ENCODE measurements at places on chromosomes 16 and 17.
A peak's percentile ranks its signal among the peaks of the same experiment; 100 is the strongest.

DNA sequence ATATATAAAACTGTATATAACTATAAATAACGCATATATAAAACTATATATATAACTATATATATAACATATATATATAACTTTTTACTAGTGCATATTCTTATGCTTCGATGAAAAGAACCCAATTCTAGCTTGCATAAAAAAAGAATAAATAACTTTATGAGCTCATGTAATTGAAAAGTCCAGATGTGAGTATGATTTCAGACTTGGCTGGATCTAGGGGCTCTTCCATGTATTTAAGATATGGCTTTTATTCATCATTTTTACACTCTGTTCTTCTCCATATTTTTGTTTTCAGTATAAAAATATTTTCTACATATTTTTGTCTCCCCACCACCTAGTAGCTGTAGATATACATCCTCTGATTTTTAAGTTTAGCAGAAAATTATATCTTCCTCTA, 417.5 kb downstream of the CDH11 start:
- no peak for DNase-seq

DNA sequence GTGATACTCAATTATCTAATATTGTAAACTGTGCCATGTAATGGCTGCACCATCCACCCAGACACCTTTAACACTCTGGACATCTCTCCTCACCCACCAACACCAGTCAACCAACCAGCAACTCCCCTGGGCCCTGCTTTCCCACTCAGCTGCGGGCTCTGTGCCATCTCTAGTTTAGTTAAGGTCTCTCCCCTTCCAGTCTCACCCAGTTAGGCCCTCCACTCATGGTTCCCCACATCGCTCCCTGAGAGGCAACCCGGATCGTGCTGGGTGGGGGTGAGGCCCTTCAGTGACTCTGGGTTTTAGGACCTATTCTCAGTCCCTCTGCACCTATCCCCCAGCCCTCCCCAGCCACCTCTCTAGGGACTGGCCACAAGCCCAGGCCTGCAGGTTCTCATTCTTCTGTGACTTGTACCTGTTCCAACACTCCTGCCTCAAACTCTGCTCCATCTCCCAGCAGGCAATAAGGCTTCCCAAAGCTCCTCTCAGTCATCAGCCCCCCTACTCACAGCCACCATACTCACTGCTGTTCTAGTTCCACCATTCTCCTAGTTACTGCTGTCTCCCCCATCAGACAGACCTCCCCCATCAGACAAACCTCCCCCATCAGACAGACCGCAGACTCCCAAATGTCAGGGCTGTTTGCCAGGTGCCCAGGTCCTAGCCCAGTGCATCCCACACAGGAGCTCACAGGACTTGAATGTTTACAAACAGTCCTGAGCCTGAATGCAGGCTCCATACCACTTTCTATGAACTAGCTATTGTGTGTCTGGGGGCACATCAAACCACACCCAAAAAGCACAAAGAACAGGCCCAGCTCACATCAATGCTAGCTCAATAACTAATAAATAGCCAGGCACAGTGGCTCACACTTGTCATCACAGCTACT, 2.6 kb downstream of the TK2 start:
- DNase-seq: no peak

DNA sequence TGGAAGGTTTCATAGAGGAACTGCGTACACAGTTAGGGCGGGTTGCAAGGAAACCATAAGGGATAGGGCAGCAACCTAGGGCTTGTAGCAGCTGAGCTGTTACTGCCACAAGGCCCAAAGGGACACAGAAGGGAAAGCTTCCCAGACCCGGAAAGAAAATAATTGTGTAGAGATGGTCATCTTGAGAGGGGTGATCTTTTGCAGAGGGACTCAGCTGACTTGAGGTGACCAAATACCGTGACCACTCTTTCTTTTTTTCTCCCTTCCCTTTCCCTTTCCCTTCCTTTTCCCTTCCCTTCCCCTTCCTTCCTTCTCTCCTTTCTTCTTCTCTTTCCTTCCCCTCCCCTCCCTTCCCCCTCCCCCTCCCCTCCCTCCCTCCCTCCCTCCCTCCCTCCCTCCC, 8.5 kb upstream of the CREBBP start:
- DNase-seq: no peak

DNA sequence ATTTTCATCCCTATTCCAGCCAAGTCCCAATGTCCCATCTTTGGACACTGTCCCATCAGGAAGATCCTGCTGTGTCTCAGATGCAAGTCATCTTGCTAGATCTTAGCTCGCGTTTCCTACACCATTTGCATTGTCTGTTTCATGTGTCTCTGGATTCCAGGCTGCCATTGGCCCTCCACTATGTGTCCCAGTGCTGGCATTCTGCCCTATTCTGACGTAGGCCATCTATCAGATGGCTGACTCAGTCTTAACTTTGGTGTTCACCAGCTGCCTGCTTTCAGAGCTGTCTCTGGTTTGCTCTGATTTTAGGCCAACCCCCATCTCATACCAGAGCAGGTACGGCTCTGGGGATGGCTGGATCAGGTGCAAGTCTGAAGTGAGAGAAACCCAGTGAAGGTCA, 300.9 kb upstream of the ASIC2 start:
- no peak for DNase-seq

DNA sequence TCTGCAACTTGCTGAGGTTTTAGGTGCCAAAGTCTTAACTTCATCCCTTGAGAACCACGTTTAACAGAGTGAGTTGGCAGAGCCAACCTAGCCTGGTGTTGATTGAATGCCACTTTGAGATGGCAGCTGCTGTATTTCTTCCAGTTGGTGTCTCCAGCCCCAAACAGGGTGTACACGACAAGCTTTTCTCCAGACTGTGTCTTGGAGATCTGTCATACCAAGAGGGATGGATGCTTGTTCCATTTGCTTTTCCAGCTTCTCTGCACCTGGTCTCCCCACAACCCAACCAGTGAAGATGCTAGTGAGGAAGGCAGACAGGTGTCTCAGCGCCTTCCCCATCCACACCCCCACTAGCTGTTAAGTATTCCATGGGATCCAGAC, 141.1 kb upstream of the HS3ST2 start:
- no peak for DNase-seq

DNA sequence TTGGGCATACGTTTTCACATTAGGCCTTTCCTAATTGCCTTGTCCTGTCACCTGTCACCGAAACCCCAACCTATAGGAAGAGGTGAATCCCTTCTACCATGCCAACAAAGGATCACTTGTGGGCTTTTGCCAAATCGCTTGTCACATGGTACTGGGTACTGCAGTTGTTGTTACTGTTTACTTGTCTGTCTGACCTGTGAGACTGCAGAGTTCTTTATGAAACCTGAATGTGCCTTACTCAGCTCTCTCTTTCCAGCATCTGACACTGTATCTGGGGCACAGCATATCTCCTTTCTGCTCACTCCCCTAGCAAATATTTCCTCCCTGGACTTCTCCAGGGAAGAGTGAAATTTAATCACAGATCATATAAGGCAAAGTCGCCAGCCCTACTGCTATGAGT, 1272.4 kb downstream of the CDH8 start:
- DNase-seq: no peak

DNA sequence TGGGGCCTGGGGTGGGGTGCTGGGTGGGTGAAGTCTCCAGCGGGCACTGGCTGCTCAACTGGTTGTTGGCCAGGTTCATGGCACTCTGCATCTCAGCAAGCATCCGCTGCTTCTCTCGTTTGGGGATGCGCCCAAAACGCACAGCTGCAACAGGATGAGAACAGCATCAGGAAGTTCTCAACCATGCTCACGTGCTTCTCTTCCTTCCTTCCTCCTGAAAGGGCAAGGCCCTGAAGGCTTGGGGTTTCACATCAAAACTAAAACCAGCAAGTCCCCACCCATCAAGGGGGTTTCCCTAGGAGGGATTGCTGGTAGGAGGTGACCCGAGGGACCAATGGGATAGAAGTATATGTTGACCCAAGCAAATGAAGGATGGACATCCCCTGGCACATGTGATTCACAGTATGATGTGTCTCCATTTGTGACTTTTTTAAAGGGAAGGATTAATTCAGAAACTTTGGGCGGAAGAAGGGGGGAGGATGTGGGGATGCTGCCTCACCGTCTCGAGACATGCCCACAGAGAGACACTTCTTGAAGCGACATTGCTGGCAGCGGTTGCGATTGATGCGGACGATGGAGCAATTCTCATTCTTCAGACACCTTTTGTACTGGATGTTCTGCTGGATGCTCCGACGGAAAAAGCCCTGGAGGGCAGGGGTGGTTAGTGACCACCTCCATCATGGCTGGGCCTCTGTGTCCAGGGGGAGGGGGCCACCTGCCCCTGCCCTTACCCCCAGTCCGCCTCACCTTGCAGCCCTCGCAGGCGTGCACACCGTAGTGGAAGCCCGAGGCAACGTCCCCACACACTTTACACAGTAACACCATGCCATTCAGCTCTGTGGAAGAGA, 4.2 kb downstream of the NR1D1 start:
- no peak for DNase-seq

DNA sequence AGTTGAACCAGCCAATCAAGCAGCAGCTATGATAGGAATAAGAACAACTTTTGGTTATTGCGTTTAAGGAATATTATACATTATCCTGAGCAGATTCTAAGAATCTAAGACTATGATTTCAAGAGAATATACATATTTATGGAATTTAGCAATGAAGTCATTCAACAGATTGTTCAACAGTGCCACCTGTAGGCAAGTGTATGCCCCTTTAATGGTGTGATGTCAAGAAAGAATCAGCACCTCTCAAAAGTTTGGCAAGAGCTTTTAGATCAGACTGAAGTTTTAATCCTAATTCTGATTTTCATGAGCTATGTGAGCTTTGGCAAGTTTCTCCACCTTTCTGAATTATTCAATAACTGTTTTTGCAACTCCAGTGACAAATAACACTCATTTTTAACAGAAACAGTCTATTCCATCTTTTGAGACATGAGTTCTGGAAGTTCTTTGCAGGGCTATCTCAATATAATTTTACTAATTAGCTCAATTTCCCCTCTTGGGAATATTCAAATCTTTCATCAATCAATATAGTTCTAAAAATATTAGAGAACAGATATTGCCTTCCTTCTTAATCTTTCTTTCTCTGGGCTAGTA, 474.3 kb upstream of the TOM1L1 start:
- DNase-seq: no peak

DNA sequence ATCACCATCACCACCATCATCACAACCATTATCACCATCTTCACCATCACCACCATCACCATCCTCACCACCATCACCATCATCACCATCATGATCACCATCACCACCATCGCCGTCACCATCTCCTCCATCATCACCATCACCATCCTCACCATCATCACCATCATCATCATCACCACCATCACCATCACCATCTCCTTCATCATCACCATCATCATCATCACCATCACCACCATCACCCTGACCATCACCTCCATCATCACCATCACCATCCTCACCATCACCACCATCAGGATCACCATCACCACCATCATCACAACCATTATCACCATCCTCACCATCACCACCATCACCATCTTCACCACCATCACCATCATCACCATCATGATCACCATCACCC, 14.1 kb downstream of the SCNN1B start:
- no peak for DNase-seq

DNA sequence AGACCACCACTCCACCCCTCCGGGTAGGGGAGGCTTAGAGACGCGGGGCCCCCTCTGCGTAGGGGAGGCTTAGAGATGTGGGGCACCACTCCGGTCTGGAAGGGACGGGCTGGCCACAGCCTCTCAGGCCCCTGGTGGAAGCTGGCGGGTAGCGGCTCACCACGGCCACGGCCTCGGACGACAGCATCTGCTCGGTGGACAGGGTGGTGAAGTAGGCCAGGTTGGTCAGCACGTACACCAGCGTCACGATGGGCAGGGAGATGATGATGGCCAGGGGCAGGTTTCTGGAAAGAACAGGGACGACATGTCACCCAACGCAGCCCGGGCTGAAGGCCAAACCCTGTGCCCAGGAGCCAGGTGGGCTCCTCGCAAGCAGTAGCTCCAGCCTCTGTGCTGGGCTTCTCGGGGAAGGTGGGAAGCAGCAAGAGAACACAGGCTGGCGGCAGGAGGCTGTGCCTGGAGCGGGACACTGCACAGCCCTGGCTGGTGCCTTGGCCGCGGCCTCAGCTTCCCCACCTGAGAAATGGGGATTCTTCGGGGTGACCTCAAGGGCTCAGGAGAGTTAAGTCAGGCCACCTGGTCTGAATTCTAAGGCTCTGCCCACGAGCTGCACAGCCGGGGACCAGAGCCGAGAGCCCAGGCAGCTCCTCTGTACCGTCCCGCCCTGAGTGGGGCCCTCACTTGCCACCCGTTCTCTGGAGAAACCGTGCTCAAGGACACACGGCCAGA, 29.6 kb downstream of the SLC7A5 start:
- no peak for DNase-seq

GRCh38 chr17:50949989-50950877, 84.1 kb upstream of the TOB1 start:
- peak; percentile 88 for DNase-seq

GRCh38 chr17:9918804-9919352, 13.8 kb upstream of the RCVRN start:
- DNase-seq: no peak

- DNase-seq: no peak
Observed at GRCh38 chr17:1447052-1447451, 9.0 kb downstream of the CRK start.

GRCh38 chr16:24101431-24101830, 154.7 kb upstream of the CACNG3 start:
- DNase-seq: no peak

DNA sequence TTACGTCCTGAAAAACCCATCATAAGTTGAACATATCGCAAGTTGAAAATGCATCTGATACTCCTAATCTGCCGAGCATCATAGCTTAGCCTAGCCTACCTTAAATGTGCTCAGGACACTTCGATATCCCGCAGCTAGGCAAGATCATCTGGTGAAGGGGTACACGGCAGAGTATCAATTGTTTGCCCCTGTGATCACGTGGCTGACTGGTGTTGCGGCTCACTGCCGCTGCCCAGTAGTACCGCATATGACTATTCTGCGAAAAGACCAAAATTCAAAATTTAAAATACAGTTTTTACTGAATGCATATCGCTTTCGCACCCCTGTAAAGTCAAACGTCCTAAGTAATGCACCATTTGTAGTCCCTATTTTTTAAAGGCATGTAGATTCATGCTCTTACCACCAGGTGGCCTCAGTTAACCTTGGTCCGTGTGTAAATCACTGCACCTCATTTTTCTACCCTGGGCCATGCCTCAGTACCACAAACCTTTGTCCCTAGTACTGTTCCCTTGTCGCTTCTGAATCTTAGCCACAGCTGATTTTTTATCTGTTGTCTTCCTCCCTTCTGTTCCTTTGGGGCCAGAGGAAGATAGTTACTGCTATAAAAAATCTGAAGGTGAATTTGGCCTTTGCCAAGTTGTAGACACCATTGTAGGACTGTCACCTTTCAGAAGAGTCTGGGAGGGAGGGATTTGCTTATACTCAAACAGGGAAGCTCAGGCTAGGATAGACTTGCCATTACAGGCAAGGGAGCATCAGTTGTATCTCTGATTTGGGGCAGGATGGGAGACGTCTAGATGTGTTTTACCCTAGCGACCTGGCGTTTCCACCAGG, 34.4 kb downstream of the WWP2 start:
- peak; percentile 83 for DNase-seq

GRCh38 chr17:16129441-16130205, 85.7 kb downstream of the NCOR1 start:
- no peak for DNase-seq

DNA sequence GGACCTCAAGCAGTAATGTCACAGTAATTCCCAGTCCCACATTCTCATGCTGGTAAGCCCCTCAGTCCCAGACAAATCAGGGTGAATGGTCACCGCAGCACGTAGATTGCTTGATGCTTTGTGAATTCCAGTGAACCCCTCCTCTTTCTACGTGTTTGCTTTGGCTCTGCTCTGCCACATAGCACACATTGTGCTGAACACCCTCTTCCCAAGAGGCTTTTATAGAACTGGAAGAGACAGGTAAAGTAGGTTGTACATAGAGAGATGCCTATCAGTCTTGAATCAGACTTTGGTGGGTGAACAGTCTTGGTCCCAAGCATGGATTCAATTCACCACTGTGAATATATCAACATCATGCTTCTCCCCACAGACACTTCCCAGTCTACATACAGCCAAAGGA, 579 bp upstream of the KRTAP9-6 start:
- no peak for DNase-seq

All from midbrain (tissue), 1 donor.